Ovary (tissue), 10 donors: ENCODE measurements at places on chromosomes 16 and 17. TPM values are rescaled to one million over a fixed set of nuclear protein-coding genes. Genes with fewer than 3 reads are reported as not detected.

DNA sequence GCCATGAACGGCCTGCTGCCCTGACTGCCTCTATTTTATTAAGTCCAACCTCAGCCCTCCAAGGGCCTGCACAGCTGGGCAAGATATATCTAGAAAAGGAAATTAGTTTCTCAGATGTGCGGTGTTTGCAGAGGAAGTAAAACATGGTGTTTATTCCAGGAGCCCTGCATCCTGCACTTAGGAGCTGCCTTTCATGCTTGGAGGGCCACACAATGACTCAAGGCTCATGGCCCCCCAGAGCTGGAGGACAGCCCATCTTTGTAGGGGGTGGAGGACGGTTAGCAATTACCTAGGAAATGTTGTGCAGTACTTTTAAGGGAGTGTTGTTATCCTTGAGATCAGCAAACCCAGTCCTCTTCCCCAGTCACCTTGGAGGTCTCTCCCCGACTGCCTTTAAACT, 80.5 kb downstream of the COPRS start:
- no peaks in the 10 kb centered on the region for H3K27me3 ChIP-seq
- no peaks in the 10 kb centered on the region for H3K4me1 ChIP-seq
- no peak overlapping the region for H3K4me3 ChIP-seq
- H3K27ac ChIP-seq: no peak overlapping the region
- no peaks in the 10 kb centered on the region for H3K36me3 ChIP-seq
- no peak for DNase-seq

DNA sequence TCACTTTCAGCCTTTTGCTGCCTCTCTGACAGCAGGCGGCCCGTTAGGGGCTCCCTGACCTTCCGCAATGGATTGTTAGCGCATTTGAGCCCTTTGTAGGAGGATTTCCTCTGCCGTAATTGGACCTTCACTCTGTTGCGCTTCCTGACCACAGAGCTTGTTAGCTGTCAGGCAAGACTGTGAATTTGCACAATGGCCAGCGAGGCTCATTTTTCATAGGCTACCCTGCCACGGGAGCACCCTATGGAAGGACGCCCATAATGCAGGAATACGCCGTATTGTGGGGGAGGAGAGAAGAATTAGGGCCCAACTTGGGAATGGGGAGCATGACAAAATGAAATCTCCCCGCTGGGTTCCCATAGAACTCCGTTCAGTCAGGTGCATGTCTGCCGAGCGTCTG, 205.2 kb upstream of the NLRP1 start:
- H3K4me3 ChIP-seq: no peak overlapping the region
- H3K36me3 ChIP-seq: no peaks in the 10 kb centered on the region
- H3K4me1 ChIP-seq: no peaks in the 10 kb centered on the region
- DNase-seq: no peak

GRCh38 chr17:69448431-69449102, 34.1 kb downstream of the MAP2K6 start:
- no peaks in the 10 kb centered on the region for H3K36me3 ChIP-seq
- no peak overlapping the region for H3K4me3 ChIP-seq
- H3K27ac ChIP-seq: no peak overlapping the region
- peaks cover 6% of the 10 kb centered on the region for H3K4me1 ChIP-seq
- DNase-seq: peak; percentile 65

Gene FNDC8
- not detected for total RNA-seq

- no peak overlapping the region for H3K27ac ChIP-seq
- H3K4me1 ChIP-seq: no peaks in the 10 kb centered on the region
- no peaks in the 10 kb centered on the region for H3K36me3 ChIP-seq
- H3K4me3 ChIP-seq: no peak overlapping the region
- H3K27me3 ChIP-seq: no peaks in the 10 kb centered on the region
- DNase-seq: no peak
These were observed 153.5 kb upstream of the RPL38 start for GRCh38 chr17:74049967-74050458.

DNA sequence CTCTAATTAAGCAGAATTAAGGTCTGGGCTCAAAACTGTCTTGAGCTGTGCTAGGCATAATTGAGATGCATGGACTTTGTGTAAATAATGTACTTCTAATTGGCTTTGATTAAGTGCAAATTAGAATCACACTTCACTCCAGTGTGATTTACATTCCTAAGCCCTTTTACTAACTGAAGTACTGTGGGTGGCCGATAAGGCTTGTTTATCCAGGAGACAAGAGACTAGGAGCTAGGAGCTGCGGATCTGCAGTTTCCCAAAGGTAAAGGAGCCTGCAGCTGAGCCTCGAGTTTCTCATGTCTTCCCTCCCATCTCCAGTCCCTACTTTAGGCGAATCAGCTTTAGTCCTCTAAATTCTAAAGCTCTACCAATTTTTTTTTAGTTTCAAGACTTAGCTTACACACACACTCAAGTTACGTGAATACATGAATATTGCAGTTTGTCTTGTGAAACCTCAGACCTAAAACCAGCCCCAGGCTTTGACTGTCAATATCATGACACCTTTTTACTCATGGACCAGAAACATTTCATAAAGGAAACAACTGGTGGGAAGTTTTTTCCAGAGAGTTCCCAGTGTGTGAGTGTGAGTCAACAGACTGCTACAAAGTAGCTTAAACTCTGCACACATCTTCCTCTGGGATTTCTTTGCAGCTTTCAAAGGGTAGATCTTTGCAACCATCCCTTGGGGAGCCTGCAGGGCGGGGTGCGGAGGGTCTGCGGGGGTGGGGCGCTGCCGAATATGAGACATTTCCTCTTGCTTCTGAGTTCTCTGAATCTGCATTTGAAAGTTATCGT, 113.9 kb upstream of the TBX2 start:
- H3K27ac ChIP-seq: no peak overlapping the region
- no peak overlapping the region for H3K4me3 ChIP-seq
- no peaks in the 10 kb centered on the region for H3K27me3 ChIP-seq
- no peaks in the 10 kb centered on the region for H3K36me3 ChIP-seq

DNA sequence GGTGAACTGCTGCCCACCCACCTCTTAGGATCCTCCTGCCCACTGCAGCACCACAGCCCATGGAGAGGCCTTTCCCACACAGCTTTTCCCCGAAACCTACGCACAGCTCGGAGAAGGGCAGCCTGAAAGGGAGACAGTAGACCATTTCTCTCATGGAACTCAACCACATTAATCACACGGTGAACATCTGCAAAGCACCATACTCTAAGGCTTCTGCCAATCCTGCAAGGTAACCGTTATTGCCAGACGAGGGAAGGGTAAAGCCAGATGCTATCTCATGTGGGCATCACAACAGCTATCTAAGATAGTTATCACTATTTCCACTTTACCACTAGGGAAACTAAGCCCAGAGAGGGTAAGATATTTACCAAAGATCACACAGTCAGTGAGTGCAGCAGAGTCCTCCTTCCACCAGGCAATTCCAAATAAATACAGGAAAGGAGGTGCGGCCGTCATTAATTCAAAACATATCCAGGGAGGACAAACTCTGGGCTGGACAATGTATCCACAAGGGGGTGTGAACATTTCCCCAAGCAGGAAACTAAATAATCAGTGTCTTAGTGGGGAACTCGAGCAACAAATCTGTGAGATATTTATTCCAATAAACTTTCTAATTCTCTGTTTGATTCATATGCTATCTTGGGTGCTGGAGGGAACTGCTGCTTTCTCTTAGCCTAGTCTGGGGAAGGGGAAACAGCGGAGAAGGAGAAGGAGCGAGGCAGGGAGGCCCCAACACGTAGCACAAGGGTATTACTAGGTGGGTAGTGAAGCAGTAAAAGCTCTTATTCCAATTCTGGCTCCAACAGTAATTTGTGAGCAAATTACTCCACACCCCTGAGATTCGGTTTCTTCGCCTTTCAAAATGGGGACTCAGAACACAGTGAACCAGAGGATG, 723 bp downstream of the TMEM186 start:
- H3K4me1 ChIP-seq: peaks cover 3% of the 10 kb centered on the region
- peak overlapping the region; percentile 94 for H3K4me3 ChIP-seq
- peak overlapping the region; percentile 43 for H3K27ac ChIP-seq
- DNase-seq: no peak

Gene TBC1D3I
- 0.13 TPM for total RNA-seq

- H3K27ac ChIP-seq: peak overlapping the region; percentile 76
- peaks cover 8% of the 10 kb centered on the region for H3K4me1 ChIP-seq
- no peaks in the 10 kb centered on the region for H3K27me3 ChIP-seq
- DNase-seq: peak; percentile 70
- H3K36me3 ChIP-seq: no peaks in the 10 kb centered on the region
These were observed 31.7 kb upstream of the KCNJ2 start for GRCh38 chr17:70137451-70138230.

DNA sequence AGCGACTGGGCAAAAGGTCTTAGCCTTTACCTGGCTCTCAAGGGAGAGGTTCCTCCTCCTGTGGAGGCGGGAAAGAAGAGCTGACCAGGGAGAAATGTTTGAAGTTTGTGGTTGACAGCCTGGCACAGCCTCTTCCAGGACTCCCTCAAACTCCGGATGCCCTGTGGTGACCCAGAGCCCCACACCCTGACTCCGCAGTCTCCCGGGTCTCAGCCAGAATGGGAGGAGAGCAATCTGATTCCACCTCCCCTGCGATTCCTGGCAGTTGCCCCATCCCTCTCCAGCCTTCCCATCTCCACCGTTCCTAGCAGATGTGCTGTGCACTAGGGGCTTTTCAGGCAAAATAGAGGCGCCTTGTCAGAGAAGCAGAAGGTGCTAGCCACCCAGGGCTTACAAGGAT, 5.5 kb upstream of the DNAI2 start:
- peaks cover 2% of the 10 kb centered on the region for H3K4me1 ChIP-seq
- H3K27me3 ChIP-seq: no peaks in the 10 kb centered on the region
- H3K27ac ChIP-seq: no peak overlapping the region
- H3K4me3 ChIP-seq: no peak overlapping the region

- peak; percentile 79 for DNase-seq
- peaks cover 8% of the 10 kb centered on the region for H3K4me1 ChIP-seq
- H3K27ac ChIP-seq: peak within 1 kb of the TSS; percentile 47
- peak within 1 kb of the TSS; percentile 86 for H3K4me3 ChIP-seq
- no peaks in the 10 kb centered on the region for H3K27me3 ChIP-seq
- no peaks in the 10 kb centered on the region for H3K36me3 ChIP-seq
These were observed at the start of gene FKBP10 for GRCh38 chr17:41812381-41813151. FKBP10 (plus strand) TSS chr17:41813004; CDS start chr17:41813035, 31 bp downstream.

- no peaks in the 10 kb centered on the region for H3K4me1 ChIP-seq
- H3K36me3 ChIP-seq: peaks cover 4% of the 10 kb centered on the region
- H3K27me3 ChIP-seq: no peaks in the 10 kb centered on the region
- DNase-seq: peak; percentile 72
- H3K27ac ChIP-seq: peak overlapping the region; percentile 25
These were observed 14.0 kb downstream of the NR1D1 start for GRCh38 chr17:40086150-40087044.

GRCh38 chr17:17691468-17692263, 10.4 kb downstream of the RAI1 start:
- DNase-seq: peak; percentile 54
- no peak overlapping the region for H3K4me3 ChIP-seq
- peaks cover 25% of the 10 kb centered on the region for H3K4me1 ChIP-seq
- H3K27ac ChIP-seq: peak overlapping the region; percentile 72
- no peaks in the 10 kb centered on the region for H3K36me3 ChIP-seq

Gene BRD7
- total RNA-seq: 58.7 TPM

- H3K4me3 ChIP-seq: no peak overlapping the region
- no peak overlapping the region for H3K27ac ChIP-seq
- no peak for DNase-seq
- H3K36me3 ChIP-seq: no peaks in the 10 kb centered on the region
These were observed 287.3 kb upstream of the FOXF1 start for GRCh38 chr16:86222965-86223551.

- H3K27ac ChIP-seq: no peak overlapping the region
- DNase-seq: no peak
- H3K4me1 ChIP-seq: no peaks in the 10 kb centered on the region
- H3K36me3 ChIP-seq: no peaks in the 10 kb centered on the region
These were observed 885.4 kb upstream of the RBFOX1 start for GRCh38 chr16:6447021-6447790.

DNA sequence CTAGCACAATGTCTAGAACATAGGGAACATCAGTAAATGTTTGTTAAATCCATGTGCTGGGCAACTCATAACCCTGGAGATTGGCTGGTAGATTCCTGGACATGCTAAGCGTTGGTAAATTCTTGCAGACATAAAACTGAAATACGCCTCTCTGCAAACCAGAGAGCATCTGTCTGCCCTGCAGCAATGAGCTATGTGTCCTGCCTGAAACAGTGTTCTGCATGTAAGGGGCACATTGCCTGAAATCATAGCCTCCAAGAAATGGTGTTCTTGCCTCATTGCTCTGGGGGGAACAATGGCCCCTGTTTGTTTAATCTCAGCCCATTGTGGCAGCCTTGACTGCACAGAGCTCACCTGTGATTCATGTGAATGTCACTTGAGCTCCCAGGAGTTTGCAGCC, 113.5 kb upstream of the CCL2 start:
- H3K4me1 ChIP-seq: no peaks in the 10 kb centered on the region
- DNase-seq: no peak
- H3K36me3 ChIP-seq: no peaks in the 10 kb centered on the region
- no peaks in the 10 kb centered on the region for H3K27me3 ChIP-seq

- H3K27ac ChIP-seq: no peak overlapping the region
- H3K4me1 ChIP-seq: no peaks in the 10 kb centered on the region
- no peak for DNase-seq
These were observed 7.8 kb upstream of the CCL15 start for GRCh38 chr17:36008998-36009665.
